Sigmoid colon (tissue), 7 donors: ENCODE measurements at places on chromosomes 12 and 14. TPM values are rescaled to one million over a fixed set of nuclear protein-coding genes. Genes with fewer than 3 reads are reported as not detected.

DNA sequence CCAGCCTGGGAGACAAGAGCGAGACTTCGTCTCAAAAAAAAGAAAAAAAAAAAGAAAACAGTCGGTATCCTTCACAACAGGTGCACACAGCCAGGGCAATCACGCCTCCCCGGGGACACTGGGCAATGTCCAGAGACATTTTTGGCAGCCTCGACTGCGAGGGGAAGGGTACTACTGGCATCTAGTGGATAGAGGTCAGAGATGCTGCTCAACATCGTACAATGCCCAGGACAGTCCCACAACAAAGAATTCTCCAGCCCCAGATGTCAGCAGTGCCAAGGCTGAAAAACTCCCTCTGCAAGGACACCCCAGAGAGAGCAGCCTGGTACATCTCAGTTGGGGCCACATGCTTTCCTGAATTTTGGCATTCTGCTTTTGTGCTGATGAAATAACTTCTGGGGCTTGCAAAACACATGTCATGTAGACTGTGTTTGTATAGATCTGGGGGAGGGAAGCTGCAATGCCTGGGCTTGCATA is 21.5 kb downstream of the ALDH2 start:
- peak; percentile 86 for DNase-seq

GRCh38 chr14:56118611-56119181 is 485 bp downstream of the PELI2 start:
- peak; percentile 71 for DNase-seq

The GPRC5A gene
- total RNA-seq, result 2.4 TPM

The ANHX gene
- not detected for total RNA-seq

- no peak for DNase-seq
These were observed 79.2 kb downstream of the ASCL1 start for GRCh38 chr12:103036581-103037214.

DNA sequence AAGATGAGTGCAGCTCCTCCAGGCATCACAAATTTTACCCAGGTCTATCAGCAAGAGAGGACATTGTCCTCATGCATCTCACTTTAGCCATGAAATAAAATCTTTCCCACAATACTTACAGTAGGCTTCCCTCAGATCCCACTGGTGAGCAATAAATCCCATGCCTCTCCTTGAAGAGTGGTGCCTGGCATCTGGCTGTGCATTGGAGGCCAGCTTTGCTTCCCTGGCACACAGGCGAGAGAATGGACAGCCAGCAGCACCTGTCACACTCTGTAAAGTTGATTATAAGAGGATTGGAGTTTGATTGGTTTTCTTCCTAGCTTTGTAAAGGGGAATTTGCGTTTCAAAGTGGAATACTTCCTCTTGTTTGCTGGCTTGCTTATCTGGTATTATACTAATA is 1153.9 kb downstream of the AACS start:
- no peak for DNase-seq

The CMTM5 gene
- total RNA-seq, result 3.1 TPM

- DNase-seq, result peak; percentile 86
These were observed 24.6 kb upstream of the UBC start for GRCh38 chr12:124939079-124939420.

DNA sequence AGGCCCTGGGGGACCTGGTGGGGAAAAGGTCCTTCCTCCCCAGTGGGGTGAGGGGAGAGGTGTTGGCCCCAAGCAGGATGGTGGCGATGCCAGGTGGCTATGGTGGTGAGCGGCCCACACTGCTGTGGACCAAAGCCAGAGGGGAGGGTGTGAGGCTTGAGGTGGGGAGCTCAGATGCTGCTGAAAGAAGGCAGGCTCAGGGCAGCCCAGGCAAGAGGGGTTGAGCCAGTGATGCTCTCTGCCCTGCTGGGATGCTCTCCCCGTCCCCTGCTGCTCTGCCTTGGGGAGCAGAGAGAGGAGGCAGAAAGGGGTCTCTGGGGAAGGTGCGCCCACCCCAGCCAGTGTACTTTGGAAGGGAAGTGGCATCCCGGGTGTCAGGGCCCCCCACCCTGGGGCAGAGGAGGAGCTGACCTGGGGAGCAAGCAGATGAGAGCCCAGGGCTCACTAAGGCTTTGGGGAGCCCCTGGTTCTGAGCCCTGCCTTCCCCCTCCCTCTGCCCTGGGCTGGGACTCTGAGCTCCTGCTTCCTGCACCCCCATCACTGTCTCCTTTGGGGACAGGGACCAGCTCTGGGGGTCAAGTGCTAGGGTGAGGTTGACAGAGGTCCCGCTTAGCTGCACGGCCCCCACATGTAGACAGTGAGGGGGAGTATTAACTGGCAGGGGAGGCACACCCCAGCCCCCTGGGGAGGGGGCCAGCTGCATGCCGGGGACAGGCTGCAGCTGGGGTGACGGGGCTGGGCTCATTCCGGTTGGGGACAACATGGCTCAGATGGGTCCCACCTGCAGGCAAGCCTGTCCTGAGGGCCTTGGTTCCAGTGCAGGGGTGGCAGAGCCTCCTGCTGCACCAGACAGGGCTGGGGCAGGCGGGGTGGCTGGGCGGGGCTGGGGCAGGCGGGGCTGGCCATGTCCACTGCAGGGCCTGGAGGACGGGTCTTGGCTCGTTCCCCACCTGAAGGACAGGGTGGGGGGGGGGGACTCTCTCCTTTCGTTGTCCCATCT is 124.4 kb downstream of the KIF26A start:
- DNase-seq, result no peak

- no peak for DNase-seq
These were observed 34.6 kb downstream of the LMNTD1 start for GRCh38 chr12:25518512-25518911.

DNA sequence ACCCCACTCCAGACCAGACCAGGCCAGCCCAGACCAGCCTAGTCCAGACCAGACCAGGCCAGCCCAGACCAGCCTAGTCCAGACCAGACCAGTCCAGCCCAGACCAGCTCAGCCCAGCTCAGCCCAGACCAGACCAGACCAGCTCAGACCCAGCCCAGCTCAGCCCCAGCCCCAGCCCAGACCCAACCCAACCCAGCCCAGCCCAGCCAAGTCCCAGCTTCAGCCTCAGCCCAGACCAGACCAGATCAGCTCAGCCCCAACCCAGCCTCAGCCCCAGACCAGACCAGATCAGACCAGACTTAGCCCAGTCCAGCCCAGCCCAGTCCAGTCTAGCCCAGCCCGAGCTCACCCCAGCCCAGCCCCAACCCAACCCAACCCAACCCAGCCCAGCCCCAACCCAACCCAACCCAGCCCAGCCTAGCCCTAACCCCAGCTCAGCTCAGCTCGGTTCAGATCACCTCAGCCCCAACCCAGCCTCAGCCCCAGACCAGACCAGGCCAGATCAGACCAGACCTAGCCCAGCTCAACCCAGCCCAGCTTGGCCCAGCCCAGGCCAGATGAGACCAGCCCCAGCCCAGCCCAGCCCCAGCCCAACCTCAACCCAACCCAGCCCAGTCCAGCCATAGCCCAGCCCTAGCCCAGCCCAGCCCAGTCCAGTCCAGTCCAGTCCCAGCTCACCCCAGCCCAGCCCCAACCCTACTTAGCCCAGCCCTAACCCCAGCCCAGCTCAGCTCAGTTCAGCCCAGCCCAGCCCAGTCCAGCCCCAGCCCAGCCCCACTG is 204.7 kb downstream of the BCL11B start:
- DNase-seq, result no peak

DNA sequence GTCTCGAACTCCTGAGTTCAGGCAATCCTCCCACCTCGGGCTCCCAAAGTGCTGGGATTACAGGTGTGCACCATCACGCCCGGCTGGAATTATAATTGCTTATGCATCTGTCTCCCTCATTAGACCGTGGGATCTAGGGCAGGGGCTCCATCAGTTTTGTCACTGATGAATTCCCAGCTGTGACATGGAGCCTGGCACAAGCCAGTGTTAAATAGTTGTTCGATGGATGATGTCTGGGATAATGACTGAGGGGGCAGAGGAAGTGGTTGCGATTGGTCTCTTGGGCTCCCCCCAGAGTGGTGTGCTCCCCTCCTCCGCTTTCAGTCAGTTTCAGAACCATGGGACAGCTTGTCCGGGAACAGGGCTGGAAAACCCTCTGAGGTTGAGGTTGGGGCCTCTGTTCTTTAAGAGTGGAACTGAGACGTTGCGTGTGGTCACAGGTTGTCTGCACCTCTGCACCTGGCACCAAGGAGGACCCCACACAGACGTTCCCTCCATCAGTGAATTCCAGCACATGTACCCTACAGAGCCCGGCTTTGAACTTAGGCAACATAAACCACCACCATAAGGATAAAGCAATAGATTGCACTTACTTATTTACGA is 30.8 kb upstream of the BATF start:
- no peak for DNase-seq

- DNase-seq, result no peak
These were observed 112.1 kb downstream of the DPF3 start for GRCh38 chr14:72781561-72782508.

DNA sequence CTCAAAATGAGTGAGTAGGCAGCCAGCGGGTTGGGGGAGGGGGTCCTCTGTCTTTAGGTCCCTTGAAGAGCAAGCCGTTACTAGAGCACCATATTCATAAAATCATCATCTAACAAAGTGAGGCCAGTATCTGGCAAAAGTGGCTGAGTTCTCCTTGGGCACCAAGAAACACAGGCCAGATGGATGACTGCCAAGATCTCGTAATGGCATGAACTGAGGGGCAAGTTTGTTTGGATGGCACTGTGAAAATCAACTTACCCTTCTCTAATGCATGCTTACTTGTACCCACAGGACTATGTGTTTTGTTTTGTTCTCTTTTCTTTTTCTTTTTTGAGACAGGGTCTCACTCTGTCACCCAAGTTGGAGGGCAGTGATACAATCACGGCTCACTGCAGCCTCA is 41.6 kb downstream of the GNPTAB start:
- no peak for DNase-seq

DNA sequence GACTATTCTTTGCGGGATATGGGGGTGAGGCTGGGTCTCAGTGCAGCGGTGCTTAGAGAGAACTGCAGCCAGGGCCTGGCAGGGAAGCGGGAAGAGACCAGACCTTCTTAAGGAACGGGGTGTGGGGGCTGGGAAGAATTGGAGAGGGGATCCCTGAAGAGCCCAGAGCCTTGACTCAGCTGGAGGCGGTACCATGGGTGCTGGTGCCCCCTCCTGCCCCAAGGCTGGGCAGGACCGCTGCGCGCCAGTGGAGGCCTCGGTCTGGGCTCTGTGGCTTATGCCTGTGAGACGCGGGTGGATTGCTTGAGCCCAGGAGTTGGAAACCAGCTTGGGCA is 1.3 kb upstream of the RNU7-1 start:
- no peak for DNase-seq

DNA sequence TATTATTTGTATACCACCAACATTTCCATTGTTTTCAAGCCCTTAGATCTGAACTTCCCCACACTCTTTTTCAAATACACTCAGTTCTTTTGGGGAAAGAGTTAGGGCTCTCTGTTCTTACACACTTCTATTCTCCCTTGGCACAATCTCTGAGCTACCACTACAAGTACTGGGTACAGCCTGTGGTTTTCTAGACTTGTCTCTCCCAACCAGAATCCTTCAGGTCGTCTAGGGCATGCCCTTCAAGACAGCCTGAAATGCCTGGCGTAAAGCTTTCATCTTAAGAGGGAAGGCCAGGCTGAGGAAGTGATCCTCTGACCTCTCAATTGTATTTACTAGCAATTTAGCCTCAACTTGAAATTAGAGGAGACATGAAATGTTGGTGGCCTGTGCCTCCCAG is 1442.0 kb downstream of the AACS start:
- no peak for DNase-seq

DNA sequence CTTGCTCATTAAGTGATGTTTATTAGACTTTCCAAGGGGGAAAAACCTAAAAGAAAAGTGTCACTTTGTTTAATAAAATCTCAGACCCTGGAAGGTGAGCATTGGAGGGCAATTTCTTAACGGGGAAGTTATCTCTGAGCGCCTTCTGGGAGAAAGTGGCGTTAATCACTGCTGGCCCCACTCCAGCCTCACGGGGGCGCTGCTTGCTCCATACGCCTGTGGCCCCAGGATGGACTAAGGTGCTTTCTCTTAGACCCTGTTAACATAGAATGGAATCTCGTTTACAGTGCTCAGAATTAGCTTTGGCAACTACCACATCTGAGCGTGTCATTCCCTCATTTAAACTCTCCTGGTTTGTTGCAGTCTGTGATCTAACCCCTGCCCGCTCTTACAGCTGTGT is 16.4 kb upstream of the PRIMA1 start:
- DNase-seq, result no peak

GRCh38 chr14:78232231-78233000 is 62.2 kb downstream of the NRXN3 start:
- no peak for DNase-seq
